ENCODE measurements at places on chromosomes 1 and 21.
A peak's percentile ranks its signal among the peaks of the same experiment; 100 is the strongest.

DNA sequence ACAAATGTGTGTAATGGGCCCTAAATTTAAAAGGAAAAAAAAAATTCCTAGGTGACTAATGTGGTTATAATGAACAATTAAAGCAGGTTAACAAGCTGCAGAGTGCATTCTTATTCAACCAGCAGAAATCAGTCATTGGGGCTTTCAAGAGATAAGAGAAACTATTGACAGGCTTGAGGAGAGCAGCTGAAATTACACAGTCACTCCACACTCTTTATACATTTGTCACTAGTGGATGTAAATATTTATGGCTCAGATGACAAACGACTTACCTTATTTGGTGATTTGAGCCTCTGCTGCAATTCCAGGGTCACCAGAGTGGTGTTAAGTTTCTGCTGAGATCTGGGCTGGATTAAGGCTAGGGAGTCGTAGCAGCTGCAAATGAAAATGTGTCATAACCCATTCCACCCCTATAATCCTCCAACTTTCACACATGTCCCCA is 896.3 kb downstream of the TTLL7 start:
- no peak for DNase-seq

- no peak for DNase-seq
Measured at GRCh38 chr21:38488640-38489270, 9.5 kb downstream of the ERG start.

DNA sequence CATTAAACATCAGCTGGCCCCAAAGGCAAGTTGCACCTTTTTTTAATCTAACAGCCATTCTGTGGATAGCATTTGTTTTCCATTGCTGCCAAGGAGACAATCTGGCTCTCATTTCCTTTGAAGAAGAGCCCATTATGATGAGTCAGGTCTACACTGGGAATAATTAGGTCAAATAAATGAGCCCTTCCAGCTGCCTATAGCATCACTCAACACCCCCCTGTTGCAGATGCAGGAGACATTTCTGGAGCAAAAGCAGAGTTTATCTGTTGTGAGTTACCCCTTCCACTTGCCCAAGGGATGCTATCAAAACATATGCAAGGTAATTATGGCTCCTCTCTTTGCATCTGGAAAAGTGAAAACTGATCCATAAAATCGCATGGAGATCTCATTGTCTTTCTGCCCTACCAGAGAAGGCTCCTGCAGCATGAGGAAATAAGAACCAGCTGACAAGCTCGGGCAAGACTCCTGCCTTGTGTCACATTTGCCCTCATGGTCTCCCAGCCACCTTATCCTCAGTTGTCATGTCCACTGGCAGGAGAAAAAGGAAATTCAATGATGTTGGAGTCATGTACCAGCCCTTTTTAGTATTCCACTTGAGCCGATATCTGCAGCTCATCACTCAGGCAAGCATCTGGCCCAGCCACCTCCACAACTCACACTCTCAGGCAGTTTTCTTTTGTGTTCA is 135.9 kb downstream of the SLC30A10 start:
- no peak for DNase-seq

GRCh38 chr1:70528590-70529333 is 117.7 kb downstream of the CTH start:
- no peak for DNase-seq

DNA sequence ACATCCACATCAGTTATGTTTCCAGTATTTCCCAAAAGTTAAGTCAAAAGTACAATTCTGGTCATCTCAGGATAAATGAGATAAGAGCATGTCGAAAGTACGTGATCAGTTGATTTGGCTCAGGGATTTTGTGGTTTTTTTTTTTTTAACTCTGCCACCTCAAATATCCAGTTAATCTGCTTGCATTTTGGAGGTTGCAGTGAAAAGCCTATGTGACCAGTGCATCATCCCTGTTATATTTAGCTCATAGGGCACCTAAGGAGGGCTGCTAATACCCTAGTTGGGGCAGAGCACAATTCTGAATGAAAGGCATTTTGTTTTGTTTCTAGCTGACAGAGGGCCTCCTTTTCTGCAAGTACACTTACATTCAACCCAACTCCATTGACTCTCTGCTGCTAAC is 31.7 kb upstream of the RGS16 start:
- no peak for DNase-seq

DNA sequence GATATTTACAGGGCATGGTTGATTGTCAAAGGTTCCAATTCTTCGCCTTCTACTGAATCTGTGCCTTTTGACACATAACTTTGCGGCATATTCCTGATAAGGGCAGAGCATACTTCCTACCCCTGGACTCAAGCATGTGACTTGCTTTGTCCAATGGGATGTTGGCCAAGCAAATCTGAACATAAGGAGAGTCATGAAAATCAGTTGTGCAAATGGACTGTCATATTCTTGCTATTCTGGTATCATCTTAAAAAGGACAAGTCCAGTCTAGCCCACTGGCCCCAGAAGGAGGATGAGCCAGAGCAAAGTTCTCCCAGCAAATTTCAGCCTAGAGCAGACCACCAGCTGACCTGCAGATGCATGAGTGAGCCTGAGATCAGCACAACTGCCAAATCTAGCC is 41.0 kb upstream of the MUTYH start:
- no peak for DNase-seq

- DNase-seq = no peak
Measured at GRCh38 chr1:189220750-189221149, 1256.9 kb downstream of the BRINP3 start.

GRCh38 chr1:117928881-117929342 is 509 bp downstream of the GDAP2 start:
- peak; percentile 27 for DNase-seq

GRCh38 chr1:77605246-77606026 is 77.0 kb downstream of the ZZZ3 start:
- DNase-seq = no peak

DNA sequence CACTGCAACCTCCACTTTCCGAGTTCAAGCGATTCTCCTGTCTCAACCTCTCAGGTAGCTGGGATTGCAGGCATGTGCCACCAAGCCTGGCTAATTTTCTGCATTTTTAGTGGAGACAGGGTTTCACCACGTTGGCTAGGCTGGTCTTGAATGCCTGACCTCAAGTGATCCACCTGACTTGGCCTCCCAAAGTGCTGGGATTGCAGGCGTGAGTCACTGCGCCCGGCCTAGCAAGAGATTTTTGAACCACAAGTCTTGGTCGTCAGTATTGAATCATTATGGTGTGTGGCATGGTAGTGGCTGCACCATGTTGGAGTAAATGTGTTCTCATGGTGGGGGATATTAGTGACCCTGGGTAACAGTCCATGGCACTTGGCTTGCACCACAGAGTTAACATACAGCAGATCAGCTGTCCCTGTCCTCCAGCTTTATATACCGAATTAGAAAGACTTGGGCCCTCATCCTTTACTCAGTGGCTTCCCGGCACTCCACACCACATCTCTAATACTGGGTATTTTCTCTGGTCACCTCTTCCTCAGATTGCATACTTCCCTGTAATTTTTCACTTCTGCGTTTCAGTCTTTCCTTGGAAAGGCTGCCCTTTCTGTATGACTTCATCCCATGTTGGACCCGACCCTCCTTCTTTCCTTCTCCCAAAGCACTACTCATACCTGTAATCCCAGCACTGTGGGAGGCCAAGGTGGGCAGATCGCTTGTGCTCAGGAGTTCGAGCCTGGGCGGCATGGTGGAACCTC is 25.1 kb downstream of the AK4 start:
- no peak for DNase-seq

DNA sequence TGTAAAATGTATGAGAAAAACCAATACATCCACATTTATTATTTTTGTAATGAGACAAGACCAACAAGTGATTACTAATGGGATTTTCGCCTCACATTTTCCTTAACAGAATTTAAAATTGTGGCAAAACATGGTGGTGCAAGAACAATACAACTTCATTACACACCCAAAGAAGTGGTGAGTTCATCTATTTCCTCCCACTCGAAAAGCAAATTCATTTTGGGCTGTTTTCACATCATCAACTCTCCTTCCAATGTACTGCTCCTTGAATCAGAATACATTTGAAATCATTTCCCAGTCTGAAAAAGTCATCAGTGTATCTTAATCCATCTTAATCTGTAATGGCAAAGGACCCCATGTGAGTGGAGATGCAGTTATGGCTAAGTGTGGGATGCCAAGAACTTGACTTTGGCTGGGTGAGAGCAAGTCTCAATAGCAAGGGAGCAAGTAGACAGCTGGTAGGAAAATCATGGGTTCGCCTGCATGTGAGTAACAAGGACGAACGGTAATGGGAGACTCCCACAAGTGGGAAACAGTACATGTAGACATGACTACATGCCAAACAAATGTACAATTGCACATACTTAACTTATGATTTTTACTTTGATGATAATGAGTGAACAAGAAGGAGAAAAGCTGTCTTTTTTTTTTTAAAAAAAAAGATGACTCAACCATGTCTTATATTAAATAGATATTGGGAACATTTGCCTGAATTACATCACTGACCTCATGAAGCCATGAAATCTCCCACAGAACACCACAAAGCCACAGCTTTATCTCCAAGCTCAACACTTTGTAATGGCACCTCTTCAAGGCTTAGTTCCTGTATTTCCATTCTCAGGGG is 46.0 kb downstream of the RUNX1 start:
- no peak for DNase-seq

DNA sequence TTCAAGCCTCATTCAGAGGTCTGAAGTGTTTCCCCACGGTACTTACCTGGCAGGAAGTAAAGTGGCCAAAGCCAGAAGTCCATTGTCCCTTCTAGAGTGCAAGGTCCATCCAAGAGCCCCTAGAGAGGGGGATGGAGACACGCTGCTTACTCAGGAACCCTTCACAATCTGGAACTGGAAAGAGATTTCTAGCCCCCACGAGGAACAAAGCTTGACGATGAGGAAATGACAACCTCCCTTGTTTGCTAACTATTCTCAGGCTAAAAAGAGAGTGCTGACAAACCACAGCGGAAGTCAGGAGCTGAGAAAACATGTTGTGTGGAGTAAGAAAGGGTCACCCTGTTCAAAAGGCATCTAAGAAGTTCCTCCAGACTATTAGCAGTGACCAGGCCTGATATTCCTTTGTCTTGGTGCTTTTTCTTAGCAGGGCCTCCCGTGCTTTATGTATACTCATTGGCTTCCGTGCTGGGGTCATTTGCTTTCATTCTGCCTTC is at the start of gene FCMR:
TSS of gene FCMR (minus strand) at position 170 of the 494 bp plus-strand sequence. CDS start at position 83, 87 bp downstream.
- DNase-seq = no peak

DNA sequence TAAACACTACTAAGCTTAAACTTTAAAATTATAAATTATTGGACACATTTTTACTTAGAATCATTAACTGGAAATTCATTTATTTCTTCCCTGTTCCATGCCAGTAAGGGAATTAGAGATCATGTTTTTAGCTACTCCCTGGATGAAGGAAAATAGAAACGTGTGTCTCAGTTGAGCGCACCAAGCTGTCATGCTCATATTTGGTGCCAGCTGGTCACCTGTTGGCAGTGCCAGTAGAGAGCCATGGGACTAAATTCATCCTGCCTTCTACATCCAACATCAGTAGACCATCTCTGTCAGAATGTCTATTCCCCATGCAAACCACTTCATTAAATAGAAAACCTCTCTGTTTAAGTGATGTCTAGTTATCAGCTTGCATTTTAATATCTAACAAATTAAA is 17.4 kb upstream of the SLC22A15 start:
- DNase-seq = no peak

DNA sequence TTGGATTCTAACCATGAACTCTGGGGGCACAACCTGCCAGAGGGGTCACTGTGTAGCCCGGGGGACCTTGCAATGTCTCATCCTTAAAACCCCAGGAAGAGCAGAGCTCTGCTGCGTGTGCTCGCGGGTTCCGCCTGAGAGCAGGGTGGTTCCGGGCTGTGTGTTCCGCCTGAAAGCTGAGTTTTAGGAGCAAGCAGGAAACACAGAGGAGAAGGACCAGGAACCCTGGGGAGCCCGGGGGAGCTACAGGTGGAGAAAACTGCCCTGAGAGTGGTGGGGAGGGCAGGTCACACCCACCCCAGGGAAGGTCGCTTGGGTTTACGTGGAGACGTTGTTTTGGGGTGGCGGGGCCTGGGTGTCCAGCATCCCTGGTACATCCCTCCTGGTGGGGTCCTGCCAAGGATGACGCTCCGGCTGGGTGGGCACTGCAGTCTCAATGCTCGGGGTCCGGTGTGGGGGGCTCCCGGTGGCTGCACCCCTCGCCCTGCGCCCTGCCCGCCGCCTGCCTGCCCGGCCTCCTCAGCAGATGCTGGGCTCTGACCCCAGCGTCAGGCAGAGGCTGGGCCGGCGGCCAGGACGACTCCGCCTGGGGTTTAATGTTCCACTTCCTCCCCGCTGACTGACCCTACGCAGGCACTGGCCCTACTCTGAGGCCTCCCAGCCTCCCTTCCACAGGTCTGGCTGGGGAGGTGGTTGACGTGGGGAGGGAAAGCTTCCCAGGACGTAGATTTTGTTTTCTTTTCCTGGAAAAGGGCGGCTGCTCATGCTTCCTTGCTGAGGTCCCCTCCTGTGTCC is 17.3 kb upstream of the C1orf159 start:
- DNase-seq = no peak

DNA sequence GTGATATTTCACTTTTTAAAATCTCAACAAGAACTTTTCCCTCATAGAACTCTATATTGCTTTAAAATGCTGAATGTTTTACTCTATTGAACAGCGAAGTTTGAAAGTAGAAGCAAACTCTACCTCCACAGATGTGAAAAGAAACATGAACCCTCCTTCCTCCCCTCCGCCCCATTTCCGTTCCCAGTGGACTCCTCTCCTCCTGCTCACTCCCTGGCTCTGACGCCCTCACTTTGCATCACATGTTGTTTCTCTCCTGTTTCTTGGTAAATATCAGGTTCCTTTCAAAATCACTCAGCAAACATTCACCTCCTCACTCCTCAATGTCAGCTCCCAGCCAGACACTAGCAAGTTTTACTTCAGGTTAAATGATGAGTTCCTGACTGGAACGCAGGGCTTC is 34.6 kb downstream of the KCNH1 start:
- no peak for DNase-seq

- no peak for DNase-seq
Measured at GRCh38 chr1:243396876-243397275, 141.0 kb downstream of the SDCCAG8 start.

GRCh38 chr1:68624233-68624632 is 127.4 kb upstream of the DEPDC1 start:
- DNase-seq = no peak

DNA sequence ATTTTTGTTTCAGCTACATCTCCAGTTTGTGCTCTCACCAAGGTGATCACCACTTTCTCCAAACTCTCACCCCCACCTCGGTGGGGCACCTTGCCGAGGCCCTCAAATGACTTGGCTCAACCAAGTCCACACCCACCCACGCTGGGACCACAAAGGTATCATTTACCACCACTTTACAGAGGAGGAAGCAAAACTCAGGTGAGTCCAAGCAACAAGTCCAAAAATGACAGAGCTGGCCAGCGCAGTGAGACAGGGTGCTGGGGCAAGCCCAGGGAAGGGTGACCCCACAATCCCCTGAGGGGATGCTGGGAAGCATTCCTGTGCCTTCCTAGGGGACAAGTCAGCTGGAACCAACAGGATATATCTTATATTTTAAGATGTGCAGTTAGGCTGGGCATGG is 24.7 kb downstream of the SSBP3 start:
- DNase-seq = no peak

All from stimulated activated CD8-positive, alpha-beta memory T cell treated with anti-CD3 and anti-CD28 coated beads, Interleukin-4, amount 100 ng/mL, for 24 hours (primary cell).